Stimulated activated CD8-positive, alpha-beta memory T cell treated with anti-CD3 and anti-CD28 coated beads, Interleukin-7, amount 100 ng/mL, for 1 hour (primary cell): ENCODE measurements at places on chromosomes 5 and 9.

DNA sequence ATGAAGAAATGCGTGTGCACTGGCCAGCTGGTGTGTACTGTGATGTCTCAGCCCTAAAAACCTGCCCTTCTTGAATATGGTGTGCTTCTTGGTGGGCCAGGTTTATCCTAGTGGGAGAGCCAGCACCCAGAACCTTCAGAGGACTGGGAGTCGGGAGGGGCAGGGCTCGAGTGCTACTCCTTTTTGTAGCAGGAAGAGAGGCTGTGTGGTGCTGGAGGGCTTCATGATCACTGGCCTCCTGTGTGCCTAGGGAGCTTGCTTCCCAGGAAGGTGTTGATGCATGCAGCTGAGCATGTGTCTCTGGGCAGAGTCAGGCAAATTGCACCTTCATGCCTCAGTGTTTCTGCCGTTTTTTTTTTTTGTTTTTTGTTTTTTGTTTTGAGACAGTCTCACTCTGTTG lies 20.0 kb downstream of the PHF2 start:
- DNase-seq, result no peak

- no peak for DNase-seq
Observed at GRCh38 chr5:132470596-132470995, 20.0 kb downstream of the IRF1 start.

DNA sequence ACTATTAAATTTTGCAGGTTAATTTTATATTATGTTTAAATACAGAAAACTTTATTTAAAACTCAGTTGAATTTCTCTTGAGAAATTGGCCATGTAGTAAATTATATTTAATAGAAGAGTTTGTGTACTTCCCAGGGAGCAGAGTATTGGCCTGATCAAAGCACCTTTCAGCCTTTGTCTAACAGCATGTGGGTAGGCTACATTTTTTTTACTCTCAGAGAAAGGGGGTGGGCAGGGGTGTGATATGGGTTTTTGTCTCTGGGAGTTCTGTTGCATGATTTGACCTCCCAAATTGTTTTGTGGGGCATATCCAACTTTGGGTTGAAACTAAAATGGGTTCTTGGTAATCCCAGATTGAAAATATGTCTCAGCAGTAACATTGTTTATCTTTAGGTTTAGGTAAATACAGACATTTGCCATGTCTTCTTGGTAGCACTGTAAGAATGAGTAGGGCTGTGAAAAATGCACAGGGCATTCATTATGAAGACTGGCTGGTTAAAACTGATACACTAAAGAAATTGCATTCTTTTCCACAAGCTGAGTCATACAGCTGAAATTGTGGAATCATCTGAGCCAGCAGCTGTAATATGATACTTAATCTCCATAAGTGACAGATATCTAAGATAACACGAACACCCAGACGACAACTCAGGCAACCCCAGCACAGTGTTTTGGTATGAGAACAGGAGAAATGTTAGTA lies 75.4 kb upstream of the CDKN2B start:
- DNase-seq, result no peak

GRCh38 chr9:89536145-89536574 lies 38.2 kb upstream of the SEMA4D start:
- DNase-seq, result no peak

DNA sequence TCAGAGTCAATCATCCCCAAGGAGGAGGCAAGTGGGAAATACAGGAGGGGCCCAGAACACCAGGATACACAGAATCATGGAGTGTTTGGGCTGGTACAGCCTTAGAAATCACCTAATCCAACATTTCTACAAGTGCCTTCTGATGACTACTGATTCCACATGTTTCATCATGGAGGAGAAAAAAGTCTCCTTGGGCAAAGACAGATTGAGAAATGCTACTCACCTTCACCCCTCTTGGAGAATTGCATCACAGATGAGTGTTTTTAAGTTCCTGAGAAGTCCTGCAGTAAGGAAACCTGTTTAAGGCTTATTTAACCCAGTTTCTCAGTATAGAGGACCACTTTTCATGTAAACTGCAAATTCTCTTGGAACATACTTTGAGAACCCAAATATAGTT lies 2.2 kb upstream of the SLIT3 start:
- no peak for DNase-seq

GRCh38 chr5:81950996-81951395 lies 20.8 kb upstream of the ATG10 start:
- DNase-seq, result no peak
